Ovary (tissue), 10 donors: ENCODE measurements at places on chromosomes 12 and 14. TPM values are rescaled to one million over a fixed set of nuclear protein-coding genes. Genes with fewer than 3 reads are reported as not detected.

GRCh38 chr12:19480459-19480858 is 41.2 kb downstream of the AEBP2 start:
- H3K36me3 ChIP-seq = no peaks in the 10 kb centered on the region
- no peak overlapping the region for H3K27ac ChIP-seq
- no peak overlapping the region for H3K4me3 ChIP-seq

DNA sequence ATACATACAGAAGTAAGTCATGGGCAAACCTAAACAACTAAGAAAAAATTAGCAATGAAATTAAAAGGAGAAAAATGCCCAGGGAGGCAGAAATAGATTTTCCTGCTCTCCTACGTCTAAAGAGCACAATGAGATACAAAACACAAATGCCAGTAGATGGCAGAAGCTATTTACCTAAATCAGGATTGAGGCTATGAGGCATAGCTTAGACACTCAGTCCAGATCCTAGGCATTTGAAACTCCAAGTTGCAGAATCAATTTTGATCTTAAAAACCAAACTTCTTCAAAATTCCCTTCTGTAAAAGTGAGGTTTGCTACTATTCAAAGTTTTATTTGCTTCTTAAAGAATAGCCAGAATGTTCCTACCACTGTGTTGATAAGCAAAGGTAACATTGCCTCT is 368.6 kb downstream of the DAD1 start:
- no peaks in the 10 kb centered on the region for H3K4me1 ChIP-seq
- no peak overlapping the region for H3K27ac ChIP-seq
- no peaks in the 10 kb centered on the region for H3K36me3 ChIP-seq
- no peak overlapping the region for H3K4me3 ChIP-seq
- DNase-seq = no peak

GRCh38 chr14:79325557-79325956 is 885.7 kb downstream of the DIO2 start:
- no peaks in the 10 kb centered on the region for H3K27me3 ChIP-seq
- no peaks in the 10 kb centered on the region for H3K4me1 ChIP-seq
- DNase-seq = no peak
- H3K27ac ChIP-seq = no peak overlapping the region
- no peak overlapping the region for H3K4me3 ChIP-seq

DNA sequence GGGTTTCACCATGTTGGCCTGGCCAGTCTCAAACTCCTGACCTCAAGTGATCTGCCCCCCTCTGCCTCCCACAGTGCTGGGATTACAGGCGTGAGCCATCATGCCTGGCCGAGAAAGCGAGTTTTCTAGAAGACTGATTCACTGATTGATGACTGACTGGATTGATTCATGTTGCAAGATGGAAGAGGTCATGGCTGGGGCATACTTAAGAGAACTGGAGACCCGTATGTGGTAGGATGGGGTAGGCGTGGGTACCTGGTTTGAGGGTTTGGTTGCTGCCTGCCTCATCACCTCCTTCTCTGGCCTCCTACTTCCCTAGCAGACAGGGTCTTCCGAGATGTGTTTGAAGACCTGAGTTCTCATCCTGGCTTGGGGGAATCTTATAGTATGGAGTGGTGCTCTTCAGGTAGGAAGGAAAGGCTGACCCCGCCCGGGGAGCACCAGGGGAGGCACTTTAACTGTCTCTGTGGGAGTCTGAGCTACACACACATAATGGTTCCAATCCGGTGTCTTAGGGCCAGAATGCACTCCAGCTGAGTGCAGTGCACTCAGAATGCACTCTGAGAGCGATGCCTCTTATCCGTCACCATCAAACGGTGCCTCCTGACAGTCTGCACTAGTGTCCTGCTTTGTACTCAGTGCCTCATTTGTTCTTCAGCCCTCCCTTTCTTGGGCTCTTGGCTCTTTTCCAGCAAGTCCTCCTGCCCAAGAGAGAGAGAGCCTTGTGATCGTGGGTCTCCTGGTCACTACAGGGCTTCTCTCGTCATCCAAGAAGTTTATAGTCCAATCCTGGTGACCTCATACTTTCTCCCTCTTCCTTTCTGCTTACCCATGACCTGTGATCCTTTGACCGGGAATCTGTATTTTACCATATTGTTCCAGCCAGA is 19.7 kb downstream of the PLEKHG3 start:
- peaks cover under 1% of the 10 kb centered on the region for H3K36me3 ChIP-seq
- H3K4me3 ChIP-seq = no peak overlapping the region
- H3K27me3 ChIP-seq = no peaks in the 10 kb centered on the region
- H3K27ac ChIP-seq = no peak overlapping the region

DNA sequence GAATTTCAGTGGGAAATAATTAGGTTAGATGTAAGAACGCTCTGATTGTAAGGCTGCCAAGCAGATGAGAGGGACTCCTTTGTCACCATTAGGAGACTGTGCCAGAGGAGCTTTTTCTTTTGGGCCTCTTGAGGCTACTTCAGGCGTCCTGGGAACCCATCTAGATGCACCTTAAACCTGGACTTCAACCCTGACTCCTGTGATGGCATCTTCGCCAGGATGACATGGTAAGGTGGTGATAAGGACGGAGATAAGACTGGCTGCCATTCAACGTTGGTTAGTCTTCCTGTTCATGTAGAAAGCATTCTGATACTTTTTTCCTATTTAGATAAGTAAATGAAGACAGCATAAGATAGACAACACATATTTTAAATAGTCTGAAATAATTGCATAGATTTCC is 36.3 kb downstream of the STK38L start:
- no peak overlapping the region for H3K4me3 ChIP-seq
- no peaks in the 10 kb centered on the region for H3K36me3 ChIP-seq
- H3K27ac ChIP-seq = no peak overlapping the region

DNA sequence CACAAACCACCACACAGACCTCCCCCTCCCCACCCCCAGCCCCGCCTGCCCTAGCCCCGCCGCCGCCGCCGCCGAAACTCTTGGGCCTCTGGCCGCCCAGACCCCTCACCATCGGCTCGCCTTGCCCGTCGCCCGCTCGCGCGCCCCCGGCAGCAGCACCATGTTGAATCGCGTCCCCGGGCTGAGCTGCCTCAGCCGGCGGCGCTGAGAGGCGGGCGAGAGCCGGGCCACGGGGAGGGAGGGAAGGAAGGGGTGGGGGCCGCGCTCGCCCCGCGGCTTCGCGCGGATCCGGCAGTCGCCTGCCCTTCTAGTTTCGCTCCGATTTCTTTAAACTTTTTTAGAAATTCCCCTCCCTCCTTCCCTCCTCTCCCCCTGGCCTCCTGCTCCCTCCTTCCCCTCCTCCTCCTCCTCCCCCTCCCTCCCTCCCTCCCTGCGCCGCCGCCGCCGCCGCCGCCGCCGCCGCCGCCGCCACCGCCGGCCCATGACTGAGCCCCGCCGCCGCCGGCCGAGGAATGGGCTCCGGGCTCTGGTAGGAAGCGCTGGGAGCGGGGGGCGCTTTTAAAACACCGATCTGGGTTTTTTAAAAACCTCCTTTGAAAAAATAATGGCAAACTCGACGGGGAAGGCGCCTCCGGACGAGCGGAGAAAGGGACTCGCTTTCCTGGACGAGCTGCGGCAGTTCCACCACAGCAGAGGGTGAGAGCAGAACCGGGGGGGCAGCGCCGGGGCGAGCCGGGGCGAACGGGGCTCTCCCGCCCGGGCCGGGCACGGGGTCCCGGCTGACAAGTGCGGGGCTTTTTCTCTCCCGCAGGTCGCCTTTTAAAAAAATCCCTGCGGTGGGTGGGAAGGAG is at the start of gene ARID2:
Gene ARID2, plus strand, starts transcription at position 474 of the 851 bp plus-strand sequence. Its CDS starts 131 bp downstream, at position 605.
- peak within 1 kb of the TSS; percentile 82 for H3K4me3 ChIP-seq
- peak within 1 kb of the TSS; percentile 100 for H3K27ac ChIP-seq

GRCh38 chr12:86254399-86255107 is 1.6 kb downstream of the MGAT4C start:
- no peaks in the 10 kb centered on the region for H3K4me1 ChIP-seq
- no peaks in the 10 kb centered on the region for H3K27me3 ChIP-seq
- H3K27ac ChIP-seq = no peak overlapping the region
- no peak overlapping the region for H3K4me3 ChIP-seq
- H3K36me3 ChIP-seq = no peaks in the 10 kb centered on the region

DNA sequence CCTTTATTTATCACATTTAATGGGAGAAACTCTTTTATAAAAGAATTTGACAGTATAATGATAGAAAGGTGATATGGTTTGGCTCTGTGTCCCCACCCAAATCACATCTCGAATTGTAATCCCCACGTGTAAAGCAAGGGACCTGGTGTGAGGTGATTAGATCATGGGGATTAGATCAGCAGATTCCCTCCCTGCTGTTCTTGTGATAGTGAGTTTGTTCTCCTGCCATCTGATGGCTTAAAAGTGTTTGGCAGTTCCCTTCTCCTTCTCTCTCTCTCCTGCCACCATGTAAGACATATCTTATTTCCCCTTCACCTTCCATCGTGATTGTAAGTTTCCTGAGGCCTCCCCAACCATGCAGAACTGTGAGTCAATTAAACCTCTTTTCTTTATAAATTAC is 1110.3 kb downstream of the FLRT2 start:
- H3K27ac ChIP-seq = no peak overlapping the region
- no peak overlapping the region for H3K4me3 ChIP-seq
- no peak for DNase-seq
- H3K36me3 ChIP-seq = no peaks in the 10 kb centered on the region

DNA sequence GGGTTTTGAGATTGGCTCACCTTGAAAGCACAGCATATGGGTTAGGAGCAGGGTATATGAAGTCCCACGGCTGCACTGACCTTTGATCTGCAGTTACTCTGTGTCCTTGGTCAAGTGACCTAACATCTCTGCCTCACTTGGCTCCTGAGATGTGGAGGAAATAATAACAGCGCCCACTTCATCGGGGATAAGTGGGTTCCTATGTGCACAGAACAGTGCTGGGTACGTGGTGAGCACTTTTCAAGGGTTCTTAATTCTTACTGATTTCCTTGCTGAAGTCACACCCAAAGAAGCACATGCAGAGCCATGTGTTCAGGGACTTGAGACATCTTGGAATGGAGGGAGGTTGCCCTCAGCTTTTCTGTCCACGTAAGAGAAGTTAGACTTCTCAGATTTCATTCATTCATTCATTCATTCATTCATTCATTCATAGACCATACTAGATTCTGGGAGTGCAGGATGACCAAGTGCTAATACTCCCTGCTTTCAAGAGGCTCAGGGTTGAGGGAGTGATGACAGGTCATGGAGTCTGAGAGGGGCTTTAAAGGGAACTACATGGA is 39.4 kb downstream of the ADGRD1 start:
- no peaks in the 10 kb centered on the region for H3K27me3 ChIP-seq
- DNase-seq = no peak
- no peak overlapping the region for H3K27ac ChIP-seq
- H3K36me3 ChIP-seq = no peaks in the 10 kb centered on the region
- H3K4me1 ChIP-seq = no peaks in the 10 kb centered on the region
- H3K4me3 ChIP-seq = no peak overlapping the region

DNA sequence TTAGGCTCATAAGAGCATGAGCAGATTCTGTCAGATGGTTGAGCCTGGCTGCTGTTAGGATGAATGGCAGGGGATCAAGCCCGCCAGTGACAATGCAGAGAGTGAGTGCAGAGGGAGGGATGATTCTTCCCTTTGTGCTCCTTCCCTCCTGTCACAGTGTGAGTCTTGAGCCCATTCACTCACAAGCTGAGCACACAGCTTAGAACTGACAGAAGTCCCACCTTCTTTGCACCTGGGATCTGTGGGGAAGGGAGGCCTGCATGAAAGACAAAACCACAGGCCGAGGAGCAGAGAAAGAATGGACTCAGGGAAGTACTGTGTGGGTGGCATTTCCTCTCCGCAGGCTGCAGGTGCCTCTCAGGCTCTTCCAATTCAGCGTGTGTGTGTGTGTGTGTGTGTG is 160.6 kb downstream of the KCNA5 start:
- no peak overlapping the region for H3K27ac ChIP-seq
- no peak overlapping the region for H3K4me3 ChIP-seq
- H3K36me3 ChIP-seq = no peaks in the 10 kb centered on the region
- no peaks in the 10 kb centered on the region for H3K27me3 ChIP-seq

DNA sequence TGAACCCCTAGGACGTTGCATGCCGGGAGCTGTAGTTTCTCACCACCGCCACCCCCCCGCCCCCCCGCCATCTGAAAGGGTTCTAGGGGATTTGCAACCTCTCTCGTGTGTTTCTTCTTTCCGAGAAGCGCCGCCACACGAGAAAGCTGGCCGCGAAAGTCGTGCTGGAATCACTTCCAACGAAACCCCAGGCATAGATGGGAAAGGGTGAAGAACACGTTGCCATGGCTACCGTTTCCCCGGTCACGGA is 501 bp upstream of the HSP90B1 start:
- H3K36me3 ChIP-seq = no peaks in the 10 kb centered on the region
- DNase-seq = no peak
- no peaks in the 10 kb centered on the region for H3K27me3 ChIP-seq

GRCh38 chr12:57470286-57470969 is 9.2 kb downstream of the ARHGAP9 start:
- DNase-seq = no peak
- H3K4me1 ChIP-seq = no peaks in the 10 kb centered on the region
- no peaks in the 10 kb centered on the region for H3K27me3 ChIP-seq
- no peaks in the 10 kb centered on the region for H3K36me3 ChIP-seq
- H3K4me3 ChIP-seq = no peak overlapping the region

DNA sequence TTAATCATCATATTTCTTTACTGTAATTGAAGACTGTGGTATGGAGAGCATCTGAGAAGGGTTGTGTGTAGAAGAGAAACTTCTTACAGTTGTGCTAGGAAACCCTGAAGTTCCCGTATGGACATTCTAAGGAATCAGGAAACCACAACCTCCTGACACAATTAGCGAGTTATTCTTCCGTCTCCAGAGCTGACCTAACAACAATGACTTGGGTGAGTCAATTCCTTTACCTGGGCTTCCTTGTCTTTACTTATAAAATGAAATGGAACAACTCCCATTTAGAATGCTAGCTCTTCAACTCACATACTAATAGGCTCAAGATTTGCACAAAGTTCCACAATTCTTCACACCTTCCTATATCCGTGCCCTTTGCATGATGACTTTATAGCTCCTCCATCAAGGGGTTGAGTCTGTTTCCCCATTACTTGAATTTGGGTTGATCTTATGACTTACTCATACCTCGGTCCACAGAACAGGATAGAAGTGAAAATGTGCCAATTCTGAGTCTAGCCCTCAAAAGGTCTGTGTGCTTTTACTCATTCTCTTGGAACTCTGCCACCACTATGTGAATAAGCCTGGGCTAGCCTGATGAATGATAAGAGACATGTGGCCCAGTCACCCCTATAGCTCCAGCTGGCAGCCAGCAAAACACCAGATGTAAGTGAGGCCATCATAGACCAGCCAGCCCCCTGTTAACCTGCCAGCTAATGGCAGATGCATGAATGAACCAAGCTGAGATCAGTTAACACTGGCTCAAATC is 459.4 kb downstream of the ETNK1 start:
- H3K36me3 ChIP-seq = no peaks in the 10 kb centered on the region
- H3K27me3 ChIP-seq = no peaks in the 10 kb centered on the region
- H3K27ac ChIP-seq = no peak overlapping the region
- no peaks in the 10 kb centered on the region for H3K4me1 ChIP-seq
- H3K4me3 ChIP-seq = no peak overlapping the region

- H3K27ac ChIP-seq = no peak overlapping the region
- H3K27me3 ChIP-seq = no peaks in the 10 kb centered on the region
- H3K4me1 ChIP-seq = no peaks in the 10 kb centered on the region
- no peaks in the 10 kb centered on the region for H3K36me3 ChIP-seq
- H3K4me3 ChIP-seq = no peak overlapping the region
Measured at GRCh38 chr14:102233081-102233480, 71.9 kb downstream of the MOK start.

Gene LRP1-AS
- total RNA-seq = not detected

Gene ASPG
- total RNA-seq = 10.5 TPM

Gene KITLG
- total RNA-seq = 22.6 TPM

Gene TSPAN9
- total RNA-seq = 72.3 TPM

Gene SMIM41
- 4.5 TPM for total RNA-seq

Gene CELA1
- total RNA-seq = not detected

Gene METTL17
- 58.7 TPM for total RNA-seq

Gene NAB2
- total RNA-seq = 70.8 TPM
